ENCODE measurements at places on chromosomes 5 and 9.
A peak's percentile ranks its signal among the peaks of the same experiment; 100 is the strongest.

DNA sequence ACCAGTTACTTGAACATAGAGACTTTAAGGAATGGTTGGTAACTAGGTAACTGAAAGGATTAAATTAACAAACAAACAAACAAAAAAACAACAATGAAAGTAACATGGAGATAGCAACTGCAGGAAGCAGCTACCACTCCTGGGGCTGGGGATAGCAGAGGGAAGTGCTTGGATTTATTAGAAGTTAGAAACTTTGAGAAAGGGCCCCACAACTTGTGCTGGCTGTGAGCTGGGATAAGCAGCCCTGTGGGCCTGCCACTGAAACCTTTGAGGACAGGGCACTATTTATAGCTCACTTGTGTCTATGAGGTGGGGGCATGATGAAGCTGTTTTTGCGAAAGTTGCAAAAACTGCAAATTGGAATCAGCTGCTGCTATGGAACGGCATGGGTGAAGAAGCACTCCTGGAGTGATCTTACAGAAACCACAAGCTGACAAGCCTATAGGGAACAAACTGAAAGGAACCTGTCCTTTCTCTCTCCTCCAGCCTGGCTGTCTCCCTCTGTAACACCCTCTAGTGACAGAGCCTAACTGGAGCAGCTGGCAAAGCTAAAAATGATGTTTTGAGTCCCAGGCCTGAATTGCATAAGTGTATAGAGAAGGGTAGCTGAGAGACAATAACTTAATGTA, 91.4 kb upstream of the RANBP6 start:
- DNase-seq: no peak

GRCh38 chr9:28407351-28407750, 834.1 kb upstream of the C9orf72 start:
- DNase-seq: no peak

DNA sequence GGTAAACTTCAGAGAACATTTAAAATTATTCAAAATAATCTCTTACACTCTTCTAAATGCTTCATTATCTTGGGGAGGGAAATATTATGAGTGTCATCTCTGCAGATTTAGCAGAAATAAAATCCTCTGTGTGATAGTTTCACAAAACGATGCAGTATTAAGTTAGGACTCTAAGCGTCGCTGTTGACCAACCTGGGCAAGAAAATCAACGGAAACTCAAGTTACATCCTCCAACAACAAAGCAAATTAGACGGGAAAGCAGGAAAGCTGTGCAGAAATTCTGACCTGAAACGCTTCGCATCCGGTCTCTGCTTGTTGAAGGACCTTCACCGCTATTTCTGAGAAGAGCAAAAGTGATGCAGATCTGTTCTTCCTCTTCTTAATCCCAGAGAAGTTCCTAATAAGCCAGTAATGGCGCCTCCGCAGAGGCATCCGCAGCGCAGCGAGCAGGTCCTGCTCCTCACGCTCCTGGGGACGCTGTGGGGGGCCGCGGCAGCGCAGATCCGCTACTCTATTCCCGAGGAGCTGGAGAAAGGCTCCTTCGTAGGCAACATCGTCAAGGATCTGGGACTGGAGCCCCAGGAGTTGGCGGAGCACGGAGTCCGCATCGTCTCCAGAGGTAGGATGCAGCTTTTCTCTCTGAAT, at the start of gene PCDHGA6:
Gene PCDHGA6 (plus strand): TSS at position 219 of the 645 bp plus-strand sequence. CDS start 193 bp downstream, at position 412.
- no peak for DNase-seq

GRCh38 chr5:58912116-58912515, 329.2 kb downstream of the RAB3C start:
- no peak for DNase-seq

DNA sequence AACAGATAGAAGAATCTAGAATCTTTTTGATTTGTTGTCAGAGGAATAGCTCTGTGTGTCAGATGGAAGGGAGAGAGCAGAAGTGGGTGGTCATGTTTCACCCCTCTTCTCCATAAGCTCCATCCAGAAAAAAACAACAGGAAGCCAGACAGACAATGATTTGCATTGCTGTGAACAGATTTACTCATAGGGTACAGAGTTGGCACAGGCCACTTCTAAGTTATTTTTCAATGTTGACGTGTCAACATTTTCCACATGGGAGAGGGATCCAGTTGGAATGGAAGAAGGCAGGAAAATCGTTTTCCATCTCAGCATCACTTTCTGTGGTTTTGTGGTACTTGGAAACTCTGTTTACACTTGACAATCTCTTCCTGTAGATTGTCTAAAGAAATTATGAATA, 86.7 kb downstream of the INSYN2B start:
- no peak for DNase-seq

DNA sequence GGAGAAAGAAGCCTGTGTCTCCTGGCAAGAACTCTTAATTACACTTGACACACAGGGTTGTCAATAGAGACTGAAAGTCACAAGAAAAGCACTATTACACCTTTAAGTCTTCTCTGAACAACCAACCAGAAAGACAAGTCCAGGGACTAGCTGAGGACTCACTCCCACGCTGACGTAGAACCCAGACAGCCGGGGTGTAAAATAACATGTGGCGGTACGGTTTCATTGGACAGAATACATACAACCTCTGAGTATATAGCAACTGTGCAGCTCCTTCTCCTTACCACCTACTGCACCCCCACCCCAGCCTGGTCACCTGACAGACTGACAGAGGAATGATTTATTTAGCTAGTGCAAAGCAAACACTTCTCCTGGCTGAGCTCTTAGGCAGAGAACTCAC, 103.4 kb upstream of the RASEF start:
- no peak for DNase-seq

DNA sequence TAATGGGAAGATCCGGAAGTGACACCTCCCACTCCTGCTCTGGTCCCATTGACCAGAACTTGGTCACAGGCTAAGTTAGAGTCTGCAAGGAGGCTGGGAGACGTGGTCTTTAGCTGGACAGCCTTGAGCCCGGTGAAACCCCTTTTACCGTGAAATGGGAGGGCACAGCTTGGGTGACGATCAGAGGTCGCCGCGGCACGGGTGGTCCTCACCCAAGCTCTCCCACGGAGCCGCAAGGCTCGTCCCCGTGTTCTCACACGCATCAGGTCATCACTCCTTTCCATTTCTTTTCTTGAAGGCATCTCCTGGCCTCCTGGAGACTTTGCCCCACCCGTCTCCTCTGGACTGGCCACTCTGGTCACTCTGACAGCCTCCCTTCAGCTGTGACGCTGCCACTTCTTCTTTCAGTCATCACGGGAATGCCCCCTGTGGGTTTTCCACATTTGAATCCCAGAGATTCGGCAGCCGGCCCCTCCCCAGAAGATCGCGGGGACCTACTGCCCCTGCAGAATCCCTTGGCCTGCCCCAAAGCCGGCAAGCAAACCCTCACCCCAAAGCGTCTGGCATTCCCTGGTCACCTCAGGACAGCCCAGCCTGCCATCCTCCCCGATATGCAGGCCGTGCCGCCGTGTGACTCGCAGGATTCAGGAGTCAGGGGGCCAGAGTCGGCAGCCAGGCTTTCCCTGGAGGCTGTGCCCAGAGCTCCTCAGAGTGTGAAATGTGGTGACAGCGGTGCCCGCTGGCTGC, 18.9 kb upstream of the EGFL7 start:
- no peak for DNase-seq

DNA sequence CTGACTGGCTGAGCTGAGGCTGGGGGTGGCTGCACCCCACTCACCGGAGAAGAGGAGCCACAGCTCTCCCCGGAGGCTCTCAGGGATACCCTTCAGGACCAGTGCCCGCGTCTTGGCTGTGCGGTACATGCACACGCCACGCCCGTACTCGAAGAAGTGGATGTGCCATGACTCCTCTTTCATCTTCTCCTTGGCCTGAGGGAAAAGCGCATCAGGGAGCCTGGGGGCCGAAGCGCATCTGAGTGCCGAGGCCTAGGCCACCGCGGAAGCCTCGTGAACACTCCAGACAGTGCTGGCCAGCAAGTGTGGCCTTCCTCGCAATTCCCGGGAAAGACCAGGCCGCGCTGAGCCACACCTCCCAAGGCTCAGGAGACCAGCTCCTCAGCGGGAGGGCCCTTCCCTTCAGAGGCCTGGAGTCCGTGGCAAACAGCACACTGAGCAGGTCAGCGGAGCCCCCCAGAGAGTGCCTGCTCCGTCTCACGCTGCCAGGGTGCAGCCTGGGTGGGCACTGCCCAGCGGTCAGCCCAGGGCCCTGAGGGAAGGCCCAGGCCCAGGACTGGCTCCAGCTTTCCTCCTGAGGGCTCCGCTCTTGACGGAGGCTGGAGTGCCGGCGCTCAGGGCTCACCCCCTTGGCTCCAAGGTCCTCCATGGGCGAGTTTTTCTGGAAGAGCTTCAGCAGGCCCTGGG, 20.5 kb upstream of the MRNIP start:
- no peak for DNase-seq

DNA sequence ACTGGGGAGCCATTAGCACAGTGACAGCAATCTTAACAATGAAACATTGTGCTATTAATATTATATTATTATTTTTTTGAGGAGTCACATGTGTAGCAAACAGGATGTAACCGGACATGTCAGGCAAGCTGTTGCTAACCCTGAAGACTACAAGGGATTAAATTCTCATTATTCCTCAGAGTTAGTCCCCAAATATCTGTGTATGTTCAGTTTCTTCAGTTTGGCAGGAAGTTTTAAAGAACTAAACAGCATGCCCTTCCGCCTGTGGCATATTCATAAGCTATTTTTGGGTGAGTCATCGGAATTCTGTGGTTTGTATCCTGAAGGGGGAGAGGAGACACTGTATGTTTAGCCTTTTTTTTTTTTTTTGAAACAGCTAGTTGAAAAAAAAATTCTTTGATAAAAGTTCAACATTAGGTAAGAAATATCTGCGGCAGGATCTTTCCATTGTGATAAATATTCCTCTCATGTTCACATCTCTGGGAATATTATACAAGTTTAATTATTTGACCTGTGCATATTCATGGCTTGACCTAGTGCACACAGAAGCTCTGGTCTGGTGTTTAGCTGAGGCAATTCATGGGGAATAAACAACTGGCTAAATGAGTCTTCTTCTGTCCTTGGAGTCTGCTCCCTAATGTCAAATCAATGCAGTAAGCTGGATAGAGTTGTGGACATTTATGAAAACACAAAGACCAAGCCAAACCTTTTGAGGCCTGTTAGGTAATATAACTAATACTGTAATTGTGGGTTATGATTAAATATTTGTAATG, 202.7 kb upstream of the CDKN2B start:
- no peak for DNase-seq

- DNase-seq: no peak
Measured at GRCh38 chr9:133989625-133990365, 2.3 kb downstream of the VAV2 start.

- peak; percentile 89 for DNase-seq
Measured at GRCh38 chr9:71783120-71783523, 14.8 kb upstream of the CEMIP2 start.

GRCh38 chr5:66570201-66570600, 26.0 kb upstream of the MAST4 start:
- DNase-seq: no peak

- no peak for DNase-seq
Measured at GRCh38 chr9:84839541-84839940, 170.0 kb downstream of the NTRK2 start.
